ENCODE measurements at places on chromosomes 11 and 22.
A peak's percentile ranks its signal among the peaks of the same experiment; 100 is the strongest.

DNA sequence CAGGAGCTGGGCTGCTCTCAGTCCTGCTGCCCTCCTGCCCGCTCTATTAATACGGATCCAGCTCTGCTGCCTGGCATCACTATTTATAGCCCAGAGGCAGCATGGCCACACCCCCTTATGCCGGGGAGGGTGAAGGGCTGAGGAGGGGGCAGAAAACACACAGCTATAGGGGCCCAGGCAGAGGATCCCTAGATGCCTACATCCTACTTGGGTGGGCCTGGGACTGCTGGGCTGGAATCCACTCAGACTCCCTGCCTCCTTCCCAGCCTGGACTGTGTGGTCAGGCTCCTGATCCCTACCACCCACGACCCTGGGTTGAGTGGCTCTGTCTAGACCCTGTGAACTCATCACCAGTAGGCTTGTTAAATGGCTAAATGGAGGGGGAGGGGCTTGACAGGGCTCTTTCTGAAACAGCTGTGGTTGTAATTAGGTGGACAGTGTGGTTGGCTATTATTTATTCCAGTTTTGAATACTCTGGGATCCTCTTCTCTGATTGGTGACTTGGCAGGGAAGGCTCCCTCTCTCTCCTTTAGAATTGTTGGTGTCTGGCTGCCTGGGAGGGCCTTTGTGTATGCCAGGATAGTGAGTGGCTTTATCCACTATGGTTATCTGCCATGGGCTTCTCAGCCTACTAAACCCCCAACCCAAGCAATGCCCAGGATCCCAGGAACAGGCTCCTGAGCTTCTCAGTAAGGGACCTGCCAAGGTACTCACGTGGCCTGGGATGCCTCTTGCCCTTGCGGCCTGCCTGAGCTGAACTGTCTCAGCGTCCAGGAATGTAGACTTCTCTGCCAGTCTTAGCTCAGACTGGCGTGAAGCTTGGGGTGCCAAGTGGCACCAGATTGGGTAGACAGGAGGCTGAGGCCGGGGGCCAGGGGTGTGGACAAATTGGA is 15.2 kb downstream of the PHLDB1 start:
- peak; percentile 34 for DNase-seq

- DNase-seq = no peak
These were observed 9.8 kb upstream of the MPEG1 start for GRCh38 chr11:59222464-59223060.

DNA sequence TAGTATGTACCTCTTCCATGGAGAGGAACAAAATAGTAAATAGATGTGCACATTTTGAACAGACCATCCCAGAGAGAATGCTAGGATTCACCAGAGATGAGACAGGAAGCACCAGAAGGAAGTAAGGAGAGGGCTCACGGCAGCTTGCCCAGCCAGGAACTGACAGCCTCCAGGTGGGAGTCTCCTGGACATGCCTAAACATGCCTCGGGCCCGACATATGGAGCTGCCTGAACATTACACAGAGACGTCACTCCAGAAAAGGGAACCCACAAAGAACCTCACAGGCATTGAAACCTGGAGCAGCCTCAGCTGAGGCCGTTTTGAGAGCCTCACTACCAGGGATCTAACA is 67.4 kb downstream of the BRD1 start:
- DNase-seq = no peak

DNA sequence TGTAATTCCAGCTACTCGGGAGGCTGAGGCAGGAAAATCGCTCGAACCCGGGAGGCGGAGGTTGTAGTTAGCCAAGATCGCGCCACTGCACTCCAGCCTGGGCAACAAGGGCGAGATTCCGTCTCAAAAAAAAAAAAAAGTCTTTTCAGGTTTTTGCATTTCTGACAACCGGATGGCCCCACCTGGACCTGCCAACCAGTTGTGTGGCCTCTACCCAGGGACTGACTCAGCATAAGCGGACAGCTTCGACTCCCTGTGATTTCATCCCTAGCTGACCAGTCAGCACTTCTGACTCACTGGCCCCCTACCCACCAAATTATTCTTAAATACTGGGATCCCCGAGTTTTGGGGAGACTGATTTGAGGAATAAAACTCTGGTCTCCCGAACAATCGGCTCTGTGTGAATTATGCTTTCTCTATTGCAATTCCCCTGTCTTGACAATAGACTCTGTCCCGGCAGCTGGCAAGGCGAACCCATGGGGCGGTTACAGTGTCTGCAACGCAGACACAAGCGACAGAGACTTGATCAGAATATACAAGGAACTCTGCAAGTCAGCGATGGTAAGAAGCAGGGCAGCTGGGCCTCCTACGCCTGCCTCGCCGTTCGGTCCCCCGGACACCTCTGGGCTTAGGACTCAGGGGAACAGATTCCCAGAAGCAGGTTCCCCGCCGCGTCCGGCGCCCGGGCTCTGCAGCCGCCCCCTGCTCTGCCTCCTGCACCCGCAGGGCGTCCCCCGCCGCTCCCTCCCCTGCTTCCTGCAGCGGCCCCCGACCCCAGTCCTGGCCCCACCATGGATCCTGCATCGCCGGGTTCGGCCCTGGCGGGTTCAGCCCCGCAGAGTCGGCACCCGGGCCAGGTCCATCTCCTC is 741 bp upstream of the TALDO1 start:
- DNase-seq = no peak

DNA sequence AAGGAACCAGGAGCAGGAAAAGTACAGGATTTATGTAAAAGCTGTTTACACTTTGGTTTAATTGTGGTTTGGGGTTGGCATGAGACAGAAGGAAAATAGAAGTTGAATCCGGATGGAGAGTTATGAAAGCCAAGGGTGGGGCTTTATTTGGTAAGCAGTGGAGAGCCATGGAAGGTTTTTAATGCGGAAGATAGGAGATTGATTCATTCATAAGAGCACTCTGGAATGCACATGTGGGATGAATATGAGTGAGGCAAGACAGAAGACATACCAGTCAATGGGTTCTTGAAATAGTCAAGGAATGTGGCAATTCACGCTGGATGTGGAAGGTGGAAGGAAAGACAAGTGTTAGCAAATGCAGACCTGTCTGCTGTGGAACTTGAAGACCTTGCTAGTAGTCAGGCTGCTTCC is 9.3 kb upstream of the GLB1L3 start:
- DNase-seq = no peak

GRCh38 chr11:104876861-104877431 is 21.3 kb downstream of the CASP12 start:
- no peak for DNase-seq
